ENCODE measurements at places on chromosomes 2 and 18.

GRCh38 chr2:80288576-80288975 lies 16.0 kb downstream of the LRRTM1 start:
- DNase-seq = no peak

- DNase-seq = no peak
These were observed 216.4 kb downstream of the LPIN1 start for GRCh38 chr2:11962707-11963328.

GRCh38 chr18:21636769-21637168 lies 24.7 kb downstream of the SNRPD1 start:
- DNase-seq = no peak

GRCh38 chr2:142694282-142694681 lies 183.2 kb upstream of the KYNU start:
- DNase-seq = no peak

DNA sequence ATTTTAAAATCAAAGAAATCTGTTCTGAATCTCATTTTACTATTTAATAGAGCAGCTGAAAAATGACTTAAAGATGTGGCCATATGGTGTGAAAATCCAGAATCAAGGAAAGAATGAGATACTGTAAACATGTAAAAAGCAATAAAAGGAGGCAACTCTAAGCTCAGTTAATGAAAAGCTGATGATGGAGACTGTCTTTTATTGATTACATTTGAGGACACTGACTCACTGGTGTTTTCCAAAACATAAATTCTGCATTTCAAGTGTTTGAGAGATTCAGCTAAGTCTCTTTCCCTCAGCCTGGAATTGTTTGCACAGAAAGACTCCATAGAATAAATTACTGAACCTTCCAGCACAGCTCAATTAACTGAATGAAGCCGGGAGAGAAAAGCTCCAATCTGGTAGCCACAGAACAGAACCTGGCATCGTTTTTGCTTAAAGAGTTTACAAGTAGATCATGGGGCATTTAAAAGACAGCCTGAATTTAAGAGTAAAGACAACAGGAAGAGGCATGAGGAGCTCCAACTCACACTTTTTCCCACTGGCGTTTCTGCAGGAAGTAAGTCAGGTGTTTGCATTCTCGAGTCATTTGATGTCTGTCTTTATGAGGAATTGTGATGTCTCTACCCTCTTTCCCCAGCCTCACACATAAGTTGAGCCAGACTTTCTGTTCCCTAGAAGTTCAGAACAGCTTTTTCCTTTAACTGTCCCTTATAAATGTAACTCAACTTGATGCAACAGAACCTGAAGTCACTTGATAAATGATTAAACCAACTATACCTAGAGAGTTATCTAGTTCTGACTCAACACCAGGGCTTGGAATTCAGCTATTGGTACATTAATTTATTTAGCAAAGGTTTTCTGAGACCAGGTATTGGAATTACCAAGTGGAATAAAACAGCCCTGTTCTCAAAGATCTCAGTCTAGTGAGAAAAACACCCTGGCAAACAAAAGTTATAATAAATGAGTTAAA lies 53.3 kb downstream of the FTCDNL1 start:
- DNase-seq = no peak
